Right forelimb (tissue), 1 donor: ENCODE measurements at places on chromosomes 7 and 10.

- no peak for DNase-seq
These were observed 83.0 kb upstream of the ADRB1 start for GRCh38 chr10:113960617-113961181.

- no peak for DNase-seq
These were observed 432.7 kb downstream of the DPP6 start for GRCh38 chr7:154484943-154485342.

DNA sequence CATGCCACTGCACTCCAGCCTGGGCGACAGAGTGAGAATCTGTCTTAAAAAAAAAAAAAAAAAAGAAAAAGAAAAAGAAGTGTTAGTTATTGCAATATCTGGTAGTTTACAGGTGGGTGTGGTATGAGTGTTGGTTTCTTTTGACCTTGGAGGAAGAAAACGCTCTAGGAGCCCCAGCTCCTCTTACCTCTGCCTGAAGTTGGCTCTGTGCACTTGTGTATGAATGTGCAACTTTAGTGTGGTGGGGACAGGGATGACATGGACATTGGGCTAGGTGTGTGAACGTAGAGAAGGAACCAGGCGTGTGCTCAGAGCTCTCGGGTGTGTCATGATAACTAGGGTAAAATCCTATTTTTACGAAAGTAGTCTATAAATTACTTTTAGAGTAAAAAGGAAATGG is 11.9 kb downstream of the PROSER2 start:
- DNase-seq: no peak

DNA sequence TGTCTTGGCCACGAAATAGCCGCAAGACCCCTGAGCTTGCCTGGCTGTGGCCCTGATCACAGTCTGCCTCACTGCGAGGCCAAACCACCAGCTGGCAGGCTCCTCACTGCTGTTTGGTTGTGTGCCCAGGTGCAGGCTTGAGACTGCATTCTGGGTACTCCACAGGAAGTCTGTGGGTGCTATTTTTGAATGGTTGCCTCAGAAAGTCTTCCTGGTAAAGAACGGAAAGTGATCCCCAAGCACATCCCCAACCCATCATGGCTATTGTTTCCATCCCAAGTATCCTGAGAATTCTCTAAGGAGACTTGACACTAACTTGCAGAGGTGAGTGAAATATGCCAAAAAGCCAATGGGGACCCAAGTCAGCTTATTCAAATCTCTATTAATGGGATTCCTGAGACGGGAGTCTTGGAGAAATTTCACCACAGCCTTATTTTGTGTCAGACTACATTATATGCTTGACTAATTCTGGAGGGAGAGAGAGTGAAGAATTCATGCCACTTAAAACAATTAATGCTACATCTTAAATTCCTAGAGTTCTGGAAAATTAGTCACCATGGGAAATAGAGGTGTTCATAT is 170.9 kb downstream of the RAMP3 start:
- peak; percentile 58 for DNase-seq

DNA sequence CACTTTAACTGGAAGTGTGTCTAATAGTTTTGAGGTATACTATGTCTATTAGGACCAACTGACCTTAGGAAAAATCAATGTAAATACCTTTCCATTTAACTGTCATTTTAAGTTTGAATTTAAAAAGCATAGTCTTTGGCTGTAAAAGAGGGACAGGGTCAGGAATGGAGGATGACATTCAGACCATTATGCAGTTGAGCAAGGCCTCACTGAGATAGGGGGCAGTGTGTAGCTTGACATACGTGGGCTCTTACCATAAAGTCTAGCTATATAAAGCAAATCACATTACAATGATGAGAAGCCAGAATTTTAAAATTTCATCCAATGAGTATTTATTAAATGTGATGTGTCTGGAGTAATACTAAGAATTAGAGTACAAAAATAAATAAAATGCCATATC is 17.9 kb downstream of the PALS2 start:
- DNase-seq: no peak

DNA sequence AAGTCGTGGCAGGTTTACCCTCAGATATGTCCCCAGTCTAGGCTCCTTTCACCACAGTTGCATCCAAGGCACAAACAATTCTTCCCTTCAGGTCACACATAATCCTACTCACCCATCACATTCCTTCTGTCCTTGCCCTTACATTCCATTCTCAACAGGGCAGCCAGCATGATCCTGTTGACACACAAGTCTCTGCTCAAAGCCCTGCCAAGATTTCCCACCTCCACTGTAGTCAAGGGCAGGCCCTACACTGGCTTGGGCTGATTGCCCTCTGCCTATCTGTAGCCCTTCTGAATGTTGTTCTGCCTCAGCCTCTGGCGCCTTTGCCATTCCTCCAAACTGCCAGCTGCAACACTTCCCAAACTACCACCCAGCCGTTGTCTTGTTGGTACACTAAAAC is 187.9 kb upstream of the AKR1E2 start:
- no peak for DNase-seq

- no peak for DNase-seq
These were observed 325.5 kb upstream of the C7orf33 start for GRCh38 chr7:148264933-148265557.

GRCh38 chr10:73931767-73932619 is 21.1 kb downstream of the PLAU start:
- DNase-seq: no peak

- no peak for DNase-seq
These were observed 47.1 kb upstream of the PDCD4 start for GRCh38 chr10:110824660-110825059.

DNA sequence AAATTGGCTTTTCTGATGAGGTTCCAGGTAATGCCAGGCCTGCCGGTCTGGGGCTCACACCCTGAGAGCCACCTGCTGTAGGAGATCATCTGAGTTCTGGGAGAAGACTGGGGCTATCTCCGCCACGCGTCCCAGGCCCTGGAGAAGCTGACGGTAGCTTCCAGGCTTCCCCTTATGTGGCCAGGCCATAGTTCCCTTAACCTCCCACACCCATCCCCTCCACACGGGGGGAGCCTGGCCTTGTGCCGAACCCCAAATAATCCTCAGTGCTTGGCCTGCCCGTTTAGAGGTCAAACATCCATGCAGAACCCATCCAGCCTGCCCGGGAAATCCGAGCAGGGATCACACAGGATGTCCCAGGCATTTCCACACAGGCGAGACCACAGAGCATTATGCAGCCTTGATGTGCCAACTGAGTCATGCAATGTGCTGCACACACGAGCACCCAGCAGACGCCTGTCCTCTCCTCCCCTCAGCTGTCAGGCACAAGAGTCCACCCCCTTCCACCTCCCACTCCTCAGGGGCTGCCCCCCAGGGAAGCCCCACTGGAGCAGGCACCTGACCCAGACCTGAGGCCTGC is 176.2 kb downstream of the PRKAG2 start:
- DNase-seq: no peak

DNA sequence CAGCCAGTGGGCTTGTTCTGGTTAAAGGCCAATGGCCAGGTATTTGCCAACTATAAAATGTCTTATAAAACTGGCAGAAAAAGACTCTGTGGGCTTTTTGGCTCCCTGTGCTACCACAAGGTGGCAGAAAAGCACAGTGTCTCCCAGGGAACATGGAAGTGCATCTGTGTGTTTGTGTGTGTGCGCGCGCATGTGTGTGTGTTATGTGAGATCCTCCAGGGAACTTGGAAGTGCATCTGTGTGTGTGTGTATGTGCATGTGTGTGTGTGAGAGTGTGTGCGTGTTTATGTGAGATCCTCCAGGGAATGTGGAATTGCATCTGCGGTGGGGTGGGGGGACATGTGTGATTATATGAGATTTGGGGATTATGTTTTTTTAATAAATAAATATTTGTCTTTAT is 30.2 kb upstream of the ABI1 start:
- peak; percentile 62 for DNase-seq

DNA sequence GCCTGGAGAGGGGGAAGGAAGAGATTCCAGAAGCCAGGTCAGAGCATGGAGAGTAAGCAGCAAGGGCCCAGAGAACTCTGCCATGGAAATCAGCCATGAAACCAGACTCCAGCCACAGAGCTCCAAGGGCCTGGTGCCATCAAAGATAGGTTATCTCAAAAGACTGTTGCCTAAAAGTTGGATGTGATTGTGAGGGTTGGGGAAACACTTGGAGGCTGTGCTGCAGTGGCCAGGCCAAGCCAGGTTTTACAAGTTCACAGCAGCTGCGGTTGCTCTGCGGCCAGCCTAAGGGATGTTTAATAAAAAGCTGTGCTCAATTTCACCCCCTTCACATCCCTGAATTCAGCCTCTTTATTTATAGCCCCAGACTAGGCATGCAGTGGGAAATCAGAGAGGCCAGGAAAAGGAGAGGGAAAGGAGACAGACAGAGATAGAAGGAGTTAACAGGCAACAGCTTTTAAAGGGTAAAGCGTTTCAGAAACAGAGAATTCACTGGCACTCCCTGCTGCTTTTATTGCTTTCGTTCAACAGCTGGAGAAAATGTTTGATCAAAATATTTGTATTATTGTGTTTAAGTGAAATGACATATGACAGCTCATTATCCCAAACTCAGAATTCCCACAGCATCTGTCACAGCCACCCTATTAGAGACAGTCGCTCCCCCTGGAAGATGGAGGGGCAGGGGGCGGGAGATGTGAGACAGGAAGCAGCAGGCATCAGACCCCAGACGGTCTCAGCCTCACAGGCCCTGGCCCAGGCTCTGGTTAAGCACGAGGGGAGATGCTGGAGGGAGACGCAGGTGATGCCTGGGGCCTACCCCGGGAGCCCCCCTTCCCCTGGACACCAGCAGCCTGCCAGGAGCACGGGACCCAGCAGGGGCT is 140.1 kb downstream of the GLI3 start:
- peak; percentile 69 for DNase-seq

GRCh38 chr7:93374345-93374940 is 142.3 kb downstream of the VPS50 start:
- no peak for DNase-seq

DNA sequence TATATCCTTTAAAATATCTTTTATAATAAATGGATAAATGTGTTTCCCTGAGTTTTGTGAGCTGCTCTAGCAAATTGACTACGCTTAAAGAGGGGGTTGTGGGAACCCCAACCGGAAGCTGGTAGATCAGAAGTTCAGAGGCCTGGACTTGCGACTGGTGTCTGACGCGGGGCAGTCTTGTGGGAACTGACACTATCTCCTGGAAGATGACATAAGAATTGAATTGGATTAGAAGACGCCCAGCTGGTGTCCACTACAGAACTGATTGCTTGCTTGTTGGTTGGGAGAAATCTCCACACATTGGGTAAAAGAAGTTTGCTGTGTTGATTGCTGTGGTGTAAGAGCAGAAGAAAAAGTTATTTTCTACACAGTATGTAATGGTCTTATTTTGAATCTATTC is 51.1 kb upstream of the AHR start:
- DNase-seq: no peak

DNA sequence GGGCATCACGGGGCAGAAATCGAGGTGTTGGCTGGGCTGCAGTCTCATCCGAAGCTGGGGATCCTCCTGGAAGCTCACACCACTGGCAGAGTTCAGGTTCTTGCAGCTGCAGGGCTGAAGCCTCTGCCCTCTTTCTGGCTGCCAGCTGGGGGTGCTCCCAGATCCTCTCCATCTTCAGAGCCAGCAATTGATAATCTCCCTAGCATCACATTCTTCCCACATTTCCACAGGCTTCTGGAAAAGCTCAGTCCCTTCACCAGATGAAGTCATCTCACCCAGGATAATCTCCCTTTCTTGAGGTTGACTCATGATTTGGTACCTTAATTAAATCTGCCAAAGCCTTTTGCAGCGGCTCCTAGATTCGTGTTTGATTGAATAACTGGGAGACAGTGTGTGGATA is 55.2 kb downstream of the NRP1 start:
- DNase-seq: no peak

DNA sequence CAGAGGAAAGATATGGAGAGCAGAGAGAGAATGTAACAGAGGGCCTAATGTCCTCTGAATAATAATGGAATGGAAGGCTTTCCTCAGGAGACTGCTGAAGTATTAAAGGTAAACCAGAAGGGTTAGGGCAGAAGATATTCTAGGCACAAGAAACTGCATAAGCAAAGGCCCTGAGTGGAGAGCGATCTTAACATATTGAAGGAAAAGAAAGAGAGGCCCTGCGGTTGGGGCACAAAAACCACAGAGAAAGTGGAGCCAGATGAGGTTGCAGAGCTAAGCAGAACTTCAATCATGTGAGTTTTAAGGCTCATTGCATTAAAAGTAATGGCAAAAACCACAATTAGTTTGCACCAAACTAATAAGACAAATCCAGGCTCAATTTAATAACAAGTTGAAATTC is 115.8 kb upstream of the VSTM2A start:
- no peak for DNase-seq

GRCh38 chr10:11699550-11700097 is 42.6 kb upstream of the ECHDC3 start:
- DNase-seq: no peak

- no peak for DNase-seq
These were observed 8.2 kb upstream of the PTTG1IP2 start for GRCh38 chr7:90461219-90461618.

- no peak for DNase-seq
These were observed 22.3 kb upstream of the WDR11 start for GRCh38 chr10:120828763-120829319.

- DNase-seq: no peak
These were observed 21.0 kb downstream of the GRB10 start for GRCh38 chr7:50761713-50762112.

- DNase-seq: peak; percentile 73
These were observed 587.8 kb upstream of the MKI67 start for GRCh38 chr10:128713874-128714570.

GRCh38 chr7:26200038-26200443 is 505 bp downstream of the HNRNPA2B1 start:
- DNase-seq: peak; percentile 89

- no peak for DNase-seq
These were observed 1188.0 kb downstream of the DNAJB9 start for GRCh38 chr7:109757713-109758112.

DNA sequence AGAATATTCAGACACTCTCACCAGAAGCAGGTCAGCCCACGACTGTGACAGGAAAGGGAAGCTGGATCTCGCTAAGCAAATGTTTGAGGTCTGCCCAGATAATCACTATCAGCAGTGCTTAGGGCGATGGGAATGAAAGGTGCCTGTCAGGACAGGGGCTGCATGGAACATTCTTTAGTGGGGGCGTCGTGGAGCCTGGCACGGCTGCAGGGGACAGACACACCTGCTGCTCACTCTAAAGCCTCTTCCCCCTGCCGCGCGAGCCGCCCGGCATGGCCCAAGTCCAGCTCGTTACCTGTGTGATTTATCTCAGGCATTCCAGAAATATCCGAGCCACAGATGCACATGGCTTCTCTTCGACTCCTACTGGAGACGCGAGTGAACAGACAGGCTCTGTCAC is 235.5 kb downstream of the GLRX3 start:
- no peak for DNase-seq

GRCh38 chr10:118358327-118358726 is 16.2 kb upstream of the FAM204A start:
- DNase-seq: no peak

GRCh38 chr7:86574006-86574405 is 69.7 kb upstream of the GRM3 start:
- no peak for DNase-seq
